IPS DF 19.7 (cell line): ENCODE measurements at places on chromosomes 1 and 21.

DNA sequence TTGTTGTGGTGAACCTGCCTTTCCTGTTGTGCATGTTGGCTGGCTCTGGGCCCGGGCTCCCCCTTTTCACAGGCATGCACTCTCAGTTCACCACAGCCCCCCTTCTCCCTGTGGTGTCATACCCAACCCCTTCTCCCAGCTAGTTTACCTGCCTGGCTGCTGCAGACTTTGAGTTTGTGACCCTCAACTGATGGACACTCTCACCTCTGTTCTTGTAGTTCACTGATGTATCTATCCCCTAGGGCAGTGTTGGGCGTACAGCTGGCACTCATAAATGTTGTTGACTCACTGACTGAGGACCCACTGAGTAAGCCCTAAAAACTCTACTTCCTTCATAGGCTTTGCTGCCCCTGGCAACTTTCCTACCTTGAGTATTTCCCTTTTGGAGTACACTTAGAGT lies 54.9 kb downstream of the WDR64 start:
- DNase-seq, result no peak

GRCh38 chr1:121458291-121459048 lies 273.7 kb downstream of the SRGAP2C start:
- DNase-seq, result no peak

- DNase-seq, result no peak
These were observed 2.4 kb downstream of the LIN28A start for GRCh38 chr1:26413031-26413430.

DNA sequence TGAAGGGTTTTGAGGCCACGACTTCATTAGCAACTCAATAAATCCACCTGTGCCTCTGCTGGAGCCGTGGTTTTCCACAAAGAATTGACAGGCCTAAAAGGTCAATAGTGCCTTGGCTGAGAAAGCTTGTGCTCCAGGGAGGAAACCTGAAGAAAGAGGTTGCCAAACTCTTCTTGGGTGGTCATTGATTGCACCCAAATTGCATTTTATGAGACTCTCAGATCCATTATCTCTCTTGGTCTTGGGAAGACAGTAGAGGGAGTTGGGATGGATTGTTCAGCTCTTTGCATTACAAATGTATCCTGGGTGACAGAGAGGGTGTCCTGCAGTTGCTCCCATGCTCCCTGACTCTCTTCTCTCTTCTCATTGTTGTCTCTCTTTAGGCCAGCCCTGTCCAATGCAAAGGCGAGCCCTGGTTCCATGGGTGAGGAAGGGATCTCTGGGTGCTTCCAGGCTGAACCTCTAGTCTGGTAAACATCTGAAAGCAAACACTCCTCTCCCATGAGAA lies 46.1 kb upstream of the HTR1D start:
- DNase-seq, result peak; percentile 72
